Adipocyte (in vitro differentiated cells): ENCODE measurements at places on chromosomes 11 and 22.

DNA sequence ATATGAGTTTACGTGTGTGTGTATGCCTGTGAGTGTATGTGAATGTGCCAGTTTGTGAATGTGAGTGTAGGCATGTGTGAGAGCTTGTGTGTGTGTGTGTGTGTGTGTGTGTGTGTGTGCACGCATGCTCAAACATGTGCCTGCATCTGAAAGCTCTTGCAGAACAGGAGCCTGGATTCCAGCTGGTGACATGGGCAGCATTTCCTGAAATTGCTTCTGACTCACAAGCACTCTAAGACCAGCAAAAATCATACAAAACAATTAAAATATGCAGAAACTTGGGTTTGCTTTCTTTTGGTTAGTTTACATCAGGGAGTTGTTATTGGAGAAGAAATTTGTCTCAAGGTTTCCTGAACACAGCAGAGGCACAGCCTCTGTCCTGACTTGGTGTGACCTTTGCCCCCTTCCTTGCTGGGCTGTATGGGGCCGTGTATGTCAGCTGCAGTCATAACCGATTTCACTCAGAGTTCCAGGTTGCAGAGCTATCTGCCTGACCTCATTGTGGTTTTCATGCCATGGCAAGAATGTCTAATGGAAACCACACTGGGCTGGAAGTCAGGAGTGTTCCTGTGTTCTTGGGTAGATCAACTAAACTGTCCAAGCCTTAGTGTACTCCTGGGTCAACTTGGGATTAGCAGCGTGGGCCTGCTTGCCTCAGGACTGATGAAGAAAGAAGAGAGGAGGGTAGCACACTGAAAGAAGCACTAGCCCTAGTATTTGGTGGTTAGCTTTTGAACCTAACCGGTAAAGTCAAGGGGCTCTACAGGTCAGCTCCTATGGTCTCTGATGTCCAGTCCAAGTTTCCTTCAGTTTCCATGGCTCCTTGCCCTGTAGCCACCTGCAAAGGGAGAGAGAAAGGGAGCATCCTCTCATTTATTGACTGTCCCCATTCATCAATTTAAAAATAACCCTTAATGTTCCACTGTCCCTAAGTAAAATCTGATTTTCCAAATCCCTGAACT, 143.7 kb downstream of the SNX19 start:
- peak; percentile 95 for DNase-seq

GRCh38 chr11:32792948-32793475, 1.4 kb downstream of the CCDC73 start:
- peak; percentile 79 for DNase-seq

- no peak for DNase-seq
These were observed at the start of gene SCGB1D4 for GRCh38 chr11:62298975-62299374. SCGB1D4 (minus strand) TSS chr11:62299075; CDS start chr11:62299010, 65 bp downstream.

- peak; percentile 3 for DNase-seq
These were observed 1.6 kb downstream of the OR10A2 start for GRCh38 chr11:6864438-6864837.

GRCh38 chr22:44256556-44257485, 55.9 kb downstream of the SHISAL1 start:
- no peak for DNase-seq

DNA sequence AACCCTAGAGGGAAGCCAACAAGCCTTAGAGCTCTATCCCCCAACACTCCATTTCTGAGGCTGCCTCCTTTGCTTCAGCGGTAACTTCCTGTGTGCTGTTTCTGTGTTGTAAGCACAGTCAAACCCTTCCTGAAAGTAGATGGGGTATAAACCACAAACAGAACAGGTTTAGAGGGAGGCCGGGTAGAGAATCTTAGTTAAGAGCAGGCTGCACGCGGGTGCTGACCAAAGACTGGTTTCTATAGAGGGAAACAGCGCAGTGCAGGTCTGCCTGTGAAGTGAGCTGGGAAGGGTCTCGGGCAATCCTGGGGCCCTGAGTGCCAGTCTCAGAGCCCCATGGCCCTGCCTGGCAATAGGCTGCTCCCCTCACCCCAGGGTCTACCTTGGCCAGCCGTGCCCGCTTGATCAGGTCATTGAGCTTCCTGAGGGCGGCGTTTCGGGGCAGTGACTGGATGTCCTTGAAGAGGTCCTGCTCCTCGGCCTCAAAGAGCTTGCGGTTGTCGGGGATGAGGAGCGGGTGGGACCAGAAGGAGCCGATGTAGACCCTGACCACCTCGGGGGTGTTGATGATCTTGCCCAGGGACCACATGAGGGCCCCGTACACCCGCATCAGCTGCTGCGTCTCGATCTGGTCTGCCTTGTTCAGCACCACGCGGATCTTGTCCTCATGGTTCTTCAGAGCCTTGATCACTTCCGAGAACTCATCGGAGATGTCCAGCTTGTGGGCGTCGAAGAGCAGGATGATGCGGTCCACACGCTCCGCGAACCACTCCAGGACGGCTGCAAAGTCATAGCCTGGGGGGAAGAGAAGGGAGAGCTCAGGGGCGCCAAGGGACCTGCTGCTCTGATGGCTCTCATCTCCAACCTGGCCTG, 15.3 kb upstream of the CDC42BPG start:
- no peak for DNase-seq

- no peak for DNase-seq
These were observed 32.8 kb upstream of the SLC22A12 start for GRCh38 chr11:64558065-64558745.

GRCh38 chr11:119065369-119065768, 2.2 kb upstream of the VPS11 start:
- DNase-seq = peak; percentile 43

DNA sequence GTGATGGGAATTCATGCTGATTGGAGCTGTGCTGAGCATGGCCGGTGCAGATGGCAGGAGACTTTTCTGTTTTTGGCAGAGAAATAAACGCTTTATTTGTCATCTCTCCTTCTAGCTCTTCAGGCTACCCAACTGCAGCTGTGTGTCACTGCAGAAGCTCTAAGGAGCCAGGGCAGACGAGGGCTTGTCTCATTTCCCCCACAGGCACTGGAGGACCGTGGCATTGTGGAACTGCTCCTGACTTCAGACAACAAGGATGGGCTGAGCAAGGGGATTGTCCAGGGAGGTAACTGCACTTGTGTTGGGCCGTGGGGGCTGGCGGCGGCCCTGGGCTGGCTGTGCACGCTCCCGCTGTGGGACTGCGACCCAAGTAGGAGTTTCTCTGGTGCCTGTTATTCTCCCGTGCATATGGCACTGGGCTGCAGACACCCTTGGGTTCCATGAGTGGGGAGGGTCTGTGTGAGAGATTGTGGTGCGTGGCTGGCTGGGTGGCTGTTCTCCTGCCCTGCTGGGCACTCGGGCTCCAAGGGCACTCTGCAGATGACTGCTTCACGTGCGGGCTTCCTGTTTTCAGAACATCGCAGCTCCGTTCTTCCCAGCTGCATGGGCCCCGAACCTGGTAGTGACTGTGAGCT, 27.2 kb downstream of the GLB1L2 start:
- DNase-seq = no peak

- peak; percentile 15 for DNase-seq
These were observed 10.9 kb downstream of the BMAL1 start for GRCh38 chr11:13288375-13289029.

- no peak for DNase-seq
These were observed 9.7 kb upstream of the SOX10 start for GRCh38 chr22:37994049-37994448.

GRCh38 chr11:92843455-92843854, 126.0 kb upstream of the MTNR1B start:
- no peak for DNase-seq

DNA sequence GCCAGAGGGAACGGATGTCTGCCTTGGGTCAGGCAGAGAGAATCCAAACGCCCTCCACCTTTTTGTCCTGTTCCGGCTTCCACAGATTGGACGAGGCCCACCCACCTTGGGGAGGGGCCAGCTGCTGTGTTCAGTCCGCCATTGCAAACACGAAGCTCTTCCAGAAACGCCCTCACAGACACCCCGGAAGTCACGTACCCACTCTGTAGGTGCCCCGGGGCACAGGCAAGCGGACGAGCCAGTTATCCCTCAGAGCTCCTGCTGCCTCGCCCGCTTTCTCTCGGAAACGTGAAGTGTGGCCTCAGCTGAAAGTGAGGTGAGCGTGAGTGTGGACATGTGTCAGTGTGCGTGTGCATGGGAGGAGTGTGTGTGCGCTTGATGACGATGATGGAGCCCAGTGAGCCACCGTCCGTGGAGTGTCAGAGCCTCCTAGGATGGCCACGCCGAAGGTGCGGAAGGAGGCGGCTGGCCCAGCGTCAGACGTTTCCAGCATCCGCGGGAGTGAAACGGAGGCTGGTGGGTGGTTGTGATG, 869.2 kb downstream of the TBC1D22A start:
- DNase-seq = no peak

- no peak for DNase-seq
These were observed 120.7 kb downstream of the CCDC81 start for GRCh38 chr11:86495351-86495750.

DNA sequence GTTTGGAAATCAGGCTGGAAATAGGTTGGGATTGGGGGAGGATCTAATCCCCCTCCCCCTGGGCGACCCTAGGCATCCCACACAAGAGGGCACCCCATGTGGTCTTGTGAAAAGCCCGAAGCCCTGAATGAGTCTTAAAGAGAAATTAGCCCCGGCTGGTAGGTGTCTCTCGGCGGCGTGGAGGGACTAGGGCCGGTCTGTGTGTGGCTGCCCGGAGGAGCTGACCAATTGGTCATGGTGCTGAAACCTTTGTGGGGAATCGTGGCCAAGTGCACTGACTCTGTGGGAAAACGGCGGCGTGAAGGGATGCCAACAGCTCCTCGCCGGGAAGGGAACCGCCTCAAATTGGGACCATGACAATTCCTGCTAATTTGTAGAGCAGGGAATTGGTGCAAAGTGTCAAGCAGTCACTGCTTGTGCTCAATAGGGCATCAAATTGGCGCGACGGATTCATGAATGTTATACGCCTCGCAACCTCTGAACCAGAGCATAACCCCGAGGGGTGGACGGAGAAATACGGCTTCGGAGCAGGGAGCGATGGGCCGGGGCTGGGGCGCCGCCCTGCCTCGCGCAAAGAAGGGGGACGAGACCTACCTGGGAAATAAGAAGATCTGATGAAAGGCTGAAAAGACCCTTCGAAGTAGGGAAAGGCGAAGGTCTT, 1.5 kb downstream of the DBX1 start:
- peak; percentile 82 for DNase-seq

GRCh38 chr11:71452199-71453036, 585 bp upstream of the NADSYN1 start:
- DNase-seq = peak; percentile 2

DNA sequence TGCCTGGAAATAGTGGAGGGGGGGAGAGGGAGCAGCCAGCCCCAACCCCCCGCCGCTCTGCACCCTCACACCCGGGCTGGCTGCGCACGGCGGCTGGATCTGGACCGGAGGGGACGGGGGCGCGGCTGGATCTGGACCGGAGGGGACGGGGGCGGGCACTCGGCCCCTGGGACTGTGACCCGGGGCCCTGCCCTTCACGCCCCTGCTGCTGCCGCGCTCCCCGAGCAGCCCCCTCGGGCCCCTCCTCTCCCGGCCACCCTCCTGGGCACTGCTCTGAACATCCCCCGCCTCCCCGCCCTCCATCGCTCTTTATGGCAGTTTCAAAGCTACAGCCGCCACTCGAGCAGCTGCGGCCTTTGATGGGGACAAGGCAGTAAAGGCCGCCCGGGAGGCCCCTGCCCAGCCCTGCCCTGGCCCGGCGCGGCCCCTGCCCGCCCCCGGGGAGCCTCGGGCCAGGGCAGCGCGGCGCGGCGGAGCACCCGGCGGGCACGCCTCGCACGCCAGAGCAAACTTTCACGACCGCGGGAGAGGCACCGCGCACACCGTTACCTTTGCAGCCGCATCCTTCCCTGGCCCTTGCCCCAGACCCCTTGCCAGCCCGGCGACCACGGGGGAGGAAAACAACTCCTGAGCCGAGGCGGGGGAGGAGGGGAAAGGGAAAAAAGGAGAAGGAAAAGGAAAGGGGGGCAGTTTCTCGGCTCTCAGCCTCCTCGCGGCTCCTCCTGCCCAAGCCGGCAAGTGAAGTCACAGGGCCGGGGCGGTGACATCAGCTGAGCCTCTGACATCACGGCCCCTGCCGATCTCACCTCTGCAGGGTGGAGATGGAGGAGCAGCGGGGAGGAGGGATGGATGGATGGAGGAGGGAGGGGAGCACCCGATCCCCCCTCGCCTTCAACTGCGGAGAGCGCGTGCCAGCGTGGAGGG, 13.1 kb upstream of the TCF20 start:
- peak; percentile 39 for DNase-seq

DNA sequence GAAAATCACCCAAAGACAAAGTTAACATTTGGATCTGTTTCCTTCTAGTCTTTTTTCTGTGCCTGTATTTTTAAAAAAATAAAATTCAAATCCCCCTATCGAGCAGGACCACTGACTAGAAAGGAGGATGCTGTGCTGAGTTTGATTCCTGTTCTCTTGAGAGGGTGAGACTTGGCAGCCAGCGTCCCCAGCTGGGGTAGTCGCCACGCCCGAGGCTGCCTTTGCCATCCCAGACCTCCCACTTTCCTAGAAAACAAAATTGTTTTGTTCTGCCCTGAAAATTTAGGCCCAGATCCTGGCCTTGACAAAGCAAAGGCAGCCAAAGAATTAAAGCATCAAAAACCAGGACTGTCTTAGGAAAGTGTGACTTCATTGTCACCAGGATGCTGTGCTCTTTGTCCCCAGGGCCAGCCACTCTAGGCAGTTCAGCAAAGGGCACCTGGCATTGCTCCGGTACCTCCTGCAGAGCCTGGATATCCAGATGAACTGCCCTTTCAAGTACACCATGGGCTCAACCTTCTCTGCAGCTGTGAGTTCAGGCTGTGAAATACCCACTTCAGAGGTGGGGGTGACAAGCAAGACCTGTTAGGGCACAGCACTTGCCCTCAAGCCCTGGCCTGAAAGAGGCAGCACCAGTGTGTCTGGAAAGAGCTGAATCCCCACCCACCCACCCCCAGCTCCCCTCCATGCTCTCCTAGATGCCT, 44.6 kb downstream of the KCNQ1OT1 start:
- DNase-seq = no peak

- DNase-seq = no peak
These were observed 169.0 kb downstream of the TBC1D22A start for GRCh38 chr22:46931414-46931813.

GRCh38 chr11:45158891-45159605, 12.6 kb downstream of the PRDM11 start:
- DNase-seq = no peak

DNA sequence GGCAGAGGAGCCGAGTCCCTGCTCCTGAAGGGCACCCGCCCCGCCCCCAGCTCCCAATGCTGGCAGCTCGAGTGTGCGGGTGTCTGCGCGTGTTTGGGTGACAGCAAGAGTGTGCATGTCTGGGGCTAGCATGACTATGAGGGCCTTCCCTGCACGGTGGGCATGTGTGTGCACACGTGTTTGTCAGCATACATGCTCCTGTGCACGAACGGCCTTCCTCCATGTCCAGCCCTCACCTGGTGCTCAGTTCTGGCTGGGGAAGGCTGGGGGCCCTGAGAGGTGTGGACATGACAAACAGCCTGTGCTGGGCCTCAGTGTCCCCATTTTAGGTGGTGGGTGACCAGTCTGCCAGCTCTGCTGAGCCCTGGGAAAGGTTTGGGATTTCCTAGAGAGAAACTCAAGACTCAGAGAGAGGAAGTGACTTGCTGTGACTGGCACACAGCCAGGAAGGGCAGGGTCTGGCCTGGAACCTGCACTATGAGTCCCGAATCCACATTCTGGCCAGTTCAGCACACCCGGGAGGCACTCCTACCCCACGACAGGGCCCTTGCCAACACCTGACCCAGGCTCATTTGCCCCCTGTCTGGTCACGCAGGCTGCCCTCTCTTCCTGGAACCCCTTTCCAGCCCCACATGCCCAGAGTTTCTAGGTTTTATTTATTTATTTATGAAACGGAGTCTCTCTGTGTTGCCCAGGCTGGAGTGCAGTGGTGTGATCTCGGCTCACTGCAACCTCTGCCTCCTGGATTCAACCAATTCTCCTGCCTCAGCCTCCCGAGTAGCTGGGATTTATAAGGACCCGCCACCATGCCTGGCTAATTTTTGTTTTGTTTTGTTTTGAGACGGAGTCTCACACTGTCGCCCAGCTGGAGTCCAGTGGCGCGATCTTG, 3.3 kb upstream of the SHISA8 start:
- DNase-seq = no peak
